ENCODE measurements at places on chromosomes 12 and 14. TPM values are rescaled to one million over a fixed set of nuclear protein-coding genes. Genes with fewer than 3 reads are reported as not detected.

GRCh38 chr12:108560321-108560721 is 652 bp downstream of the SART3 start:
- H3K4me1 ChIP-seq, result peaks cover 20% of the 10 kb centered on the region
- peaks cover 27% of the 10 kb centered on the region for H3K36me3 ChIP-seq
- DNase-seq, result no peak

Gene KCNA5
- not detected for total RNA-seq

GRCh38 chr14:84442521-84442920 is 1087.4 kb upstream of the FLRT2 start:
- H3K27ac ChIP-seq, result no peak overlapping the region
- no peak for DNase-seq
- H3K27me3 ChIP-seq, result no peaks in the 10 kb centered on the region

- no peak overlapping the region for H3K4me3 ChIP-seq
- no peaks in the 10 kb centered on the region for H3K36me3 ChIP-seq
- H3K27ac ChIP-seq, result no peak overlapping the region
- H3K27me3 ChIP-seq, result 0 out of 2 replicates have a peak, but pooled peaks cover 3% of the 10 kb centered on the region
Measured at GRCh38 chr12:99493197-99493596, 154.4 kb upstream of the GARIN6 start.

GRCh38 chr12:15558915-15559528 is 230.2 kb downstream of the EPS8 start:
- no peak for DNase-seq

GRCh38 chr14:93044121-93044520 is 71.6 kb downstream of the ITPK1 start:
- H3K27me3 ChIP-seq, result no peaks in the 10 kb centered on the region
- H3K4me3 ChIP-seq, result peak overlapping the region; percentile 15
- peaks cover 65% of the 10 kb centered on the region for H3K4me1 ChIP-seq
- H3K27ac ChIP-seq, result peak overlapping the region; percentile 86

DNA sequence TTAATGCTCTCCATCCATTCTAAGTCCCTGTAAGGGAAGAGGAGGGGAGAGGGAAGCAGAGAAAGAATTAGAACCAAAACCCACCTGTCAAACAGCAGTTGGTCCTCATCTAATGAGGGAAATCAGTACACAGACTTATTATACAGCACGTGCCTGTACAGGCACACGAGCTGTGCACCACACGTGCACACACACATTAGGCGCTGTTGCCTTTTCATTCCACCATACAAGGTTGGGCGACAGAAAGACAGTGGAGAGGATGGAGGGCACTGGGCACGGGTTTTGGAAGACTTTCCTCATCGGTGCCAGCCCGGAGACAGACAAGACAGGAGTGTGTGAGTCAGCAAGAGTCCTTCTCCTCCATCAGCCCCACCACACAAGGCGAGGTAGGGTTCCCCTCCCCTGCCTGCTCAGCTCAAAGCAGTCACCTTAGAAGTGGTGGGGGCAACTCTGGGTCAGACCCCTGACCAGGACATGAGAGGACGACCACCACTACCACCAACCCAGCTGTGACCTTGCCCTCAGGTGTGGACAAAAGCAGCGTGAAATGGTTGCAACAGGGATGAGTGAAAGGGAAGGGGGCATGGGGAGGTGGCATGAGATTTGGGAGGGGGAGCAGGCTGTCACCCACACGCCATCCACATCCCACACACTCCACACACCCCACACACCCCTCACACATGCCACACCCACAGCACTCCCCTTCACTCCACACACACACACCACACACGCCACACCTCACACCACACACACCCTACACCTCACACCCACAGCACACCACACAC is 80.7 kb downstream of the ACTN1 start:
- H3K27me3 ChIP-seq, result no peaks in the 10 kb centered on the region
- H3K4me1 ChIP-seq, result no peaks in the 10 kb centered on the region
- no peak for DNase-seq

DNA sequence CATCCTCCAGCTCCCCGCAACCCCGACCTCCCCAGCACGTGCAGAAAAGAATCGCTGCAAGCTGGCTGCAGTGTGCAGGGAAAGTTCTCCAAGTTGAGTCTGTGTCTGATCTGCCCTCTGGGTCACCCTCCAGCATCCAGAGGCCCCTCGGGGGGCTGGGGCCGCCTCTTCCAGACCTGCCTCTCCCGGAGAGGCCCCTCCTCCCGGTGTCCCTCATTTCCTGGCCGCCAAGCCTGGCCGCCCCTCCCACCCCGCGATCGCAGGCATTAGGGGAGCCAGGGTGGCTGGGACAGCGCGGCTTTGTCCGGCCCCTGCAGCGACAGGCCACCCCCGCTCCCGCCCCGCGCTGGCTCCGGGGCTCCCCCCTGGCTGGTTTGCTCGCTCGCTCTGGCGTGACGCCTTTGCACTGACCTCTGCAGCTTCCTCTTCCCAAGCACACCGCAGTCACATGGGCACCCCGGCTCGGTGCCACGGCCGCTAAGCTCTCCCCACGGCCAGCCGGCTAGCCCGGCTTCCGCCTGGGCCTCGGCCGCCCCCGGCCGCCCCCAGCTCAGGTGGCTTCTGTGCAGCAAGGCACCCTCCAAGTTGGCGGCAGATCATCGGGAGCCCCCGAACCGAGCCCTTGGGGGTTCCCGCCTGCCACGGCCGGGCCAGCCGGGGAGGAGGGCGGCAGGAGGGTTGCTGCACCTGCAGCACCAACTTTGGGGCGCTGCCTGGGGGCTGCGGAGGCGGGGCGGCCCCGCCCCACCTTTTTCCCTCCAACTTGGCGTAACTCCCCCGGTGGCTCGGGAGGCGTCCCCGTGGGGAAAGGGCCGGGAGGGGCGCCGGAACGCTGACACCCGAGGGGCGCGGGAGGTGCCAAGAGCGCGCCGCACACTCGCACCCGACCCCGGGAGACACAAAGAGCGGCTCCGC is 43.7 kb downstream of the KDM2B start:
- no peaks in the 10 kb centered on the region for H3K36me3 ChIP-seq
- peaks cover 34% of the 10 kb centered on the region for H3K4me1 ChIP-seq
- peak overlapping the region; percentile 69 for H3K4me3 ChIP-seq
- peak overlapping the region; percentile 88 for H3K27ac ChIP-seq
- DNase-seq, result no peak

DNA sequence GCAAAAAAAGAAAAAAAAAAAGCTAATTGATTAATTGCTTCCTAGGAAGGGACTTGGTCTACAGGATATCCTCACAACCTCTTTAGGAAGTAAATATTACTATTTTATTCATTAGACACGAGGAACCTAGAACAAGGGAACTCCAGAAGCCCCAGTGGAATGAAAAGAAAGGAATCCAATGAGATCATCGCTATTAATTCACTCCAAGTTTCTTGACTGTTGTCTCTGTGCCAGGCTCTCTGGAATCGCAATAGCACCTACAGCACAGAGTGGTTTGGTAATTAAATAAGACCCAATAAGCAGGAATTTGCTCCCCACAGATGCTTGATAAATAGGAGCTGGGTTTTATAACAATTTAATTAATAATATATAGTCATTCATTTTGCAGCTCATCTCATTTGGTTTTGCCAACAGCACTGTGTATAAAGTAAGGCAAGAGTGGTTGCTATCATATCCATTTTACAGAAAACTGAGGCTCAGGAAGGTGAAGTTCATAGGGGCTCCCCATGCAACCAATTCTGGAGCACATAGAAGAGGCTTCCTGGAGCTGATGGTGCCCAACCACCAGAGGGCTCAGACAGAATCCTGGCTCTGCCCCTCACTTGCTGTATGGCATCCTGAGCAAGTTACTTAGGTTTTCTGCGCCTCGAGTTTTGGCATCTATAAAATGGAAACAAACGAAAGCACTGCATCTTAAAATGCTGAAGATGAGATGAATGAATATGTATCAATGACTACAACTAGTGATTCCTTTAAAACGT is 420.2 kb downstream of the MED13L start:
- H3K4me1 ChIP-seq, result no peaks in the 10 kb centered on the region
- H3K27ac ChIP-seq, result no peak overlapping the region
- H3K27me3 ChIP-seq, result no peaks in the 10 kb centered on the region
- no peak overlapping the region for H3K4me3 ChIP-seq
- DNase-seq, result no peak

Gene RNF212B
- total RNA-seq, result not detected

Gene GARIN6
- not detected for total RNA-seq

Gene DCD
- not detected for total RNA-seq

GRCh38 chr14:59761851-59762250 is 108.7 kb downstream of the RTN1 start:
- no peaks in the 10 kb centered on the region for H3K4me1 ChIP-seq
- DNase-seq, result no peak
- no peaks in the 10 kb centered on the region for H3K27me3 ChIP-seq

DNA sequence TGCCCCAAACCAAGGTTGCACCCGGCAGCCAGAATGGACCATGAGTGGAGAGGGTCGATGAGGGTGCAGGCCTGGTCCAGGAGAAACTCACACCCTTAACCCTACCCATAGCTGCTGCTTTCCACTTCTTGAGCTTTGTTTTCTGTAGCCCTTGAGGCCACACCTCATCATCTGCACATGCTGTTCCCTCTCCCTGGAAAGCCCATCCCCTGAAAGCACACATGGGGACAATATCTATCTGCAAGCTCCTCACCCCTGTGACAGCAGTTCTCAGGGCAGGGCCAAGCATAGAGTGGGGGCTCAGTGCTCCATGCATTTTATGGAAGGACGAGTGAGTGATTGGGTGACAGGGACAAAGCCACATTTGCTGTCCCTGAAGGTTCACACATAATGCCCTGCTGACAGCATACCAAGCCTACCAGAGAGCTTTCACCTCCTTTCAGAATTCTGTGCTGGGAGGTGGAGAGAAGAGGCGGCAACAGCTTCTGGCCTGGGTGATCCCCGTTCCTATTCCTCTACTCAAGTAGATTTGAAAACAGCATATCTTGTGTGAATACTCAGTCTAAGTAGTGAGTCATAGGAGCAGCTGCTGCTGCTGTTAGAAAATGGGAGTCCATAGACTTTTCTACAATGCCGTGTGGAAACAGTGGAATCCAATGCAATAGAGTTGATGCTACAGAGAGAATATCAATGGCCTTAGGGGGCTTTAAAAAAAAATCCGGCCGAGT is 44.6 kb downstream of the SRGAP1 start:
- H3K36me3 ChIP-seq, result 0 out of 2 replicates have a peak, but pooled peaks cover 2% of the 10 kb centered on the region
- H3K4me1 ChIP-seq, result no peaks in the 10 kb centered on the region
- DNase-seq, result no peak
